ENCODE measurements at places on chromosomes 12 and 14.

- DNase-seq: no peak
Observed at GRCh38 chr12:44379831-44380230, 496.3 kb downstream of the NELL2 start.

DNA sequence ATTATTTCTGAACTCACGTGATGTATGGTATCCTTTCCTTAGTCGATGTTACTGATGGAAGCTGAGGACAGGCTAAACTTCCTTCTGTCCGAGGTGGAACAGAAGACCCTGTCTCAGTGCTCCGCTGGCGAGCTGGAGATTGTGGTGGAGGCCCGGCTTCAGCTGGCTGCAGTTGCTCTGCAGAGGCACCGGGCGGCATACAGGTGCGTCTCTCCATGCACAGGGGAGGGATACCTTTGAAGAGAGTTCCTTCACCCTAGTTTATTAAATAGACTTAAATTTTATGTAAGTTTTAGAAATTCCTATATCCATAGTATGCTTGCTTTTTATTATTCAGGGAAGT is 186.7 kb upstream of the NEDD1 start:
- DNase-seq: no peak

GRCh38 chr12:24933694-24934407 is 15.1 kb downstream of the BCAT1 start:
- DNase-seq: no peak

DNA sequence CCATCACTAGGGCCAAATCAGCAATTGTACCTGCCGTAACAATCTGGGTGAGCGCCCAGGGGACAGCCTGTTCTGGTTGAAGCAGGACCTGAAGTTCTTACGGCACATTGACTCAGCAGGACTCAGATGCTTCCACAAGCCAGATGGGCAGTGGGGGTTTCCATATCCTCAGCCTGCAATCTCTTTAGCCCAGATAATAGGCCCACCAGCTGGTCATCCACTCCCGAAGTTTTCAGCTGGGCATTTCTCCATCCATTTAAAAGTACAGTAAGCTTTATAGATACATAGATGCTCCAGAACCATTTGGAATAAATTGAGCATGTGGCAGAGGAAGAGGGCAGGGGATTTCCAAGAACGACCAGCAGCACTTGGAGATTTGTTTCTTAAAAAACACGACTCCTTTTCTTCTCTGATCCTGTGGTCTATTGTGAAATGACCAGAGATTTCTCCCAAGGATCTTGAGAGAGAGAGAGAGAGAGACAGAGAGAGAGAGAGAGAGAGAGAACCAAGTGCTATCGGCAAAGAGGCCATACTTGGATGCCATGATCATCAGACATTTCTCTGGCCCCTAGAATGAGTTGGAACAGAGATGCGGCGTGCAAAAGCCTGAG is 74.8 kb upstream of the PLXNC1 start:
- DNase-seq: no peak

GRCh38 chr14:90440021-90440451 is 43.2 kb downstream of the CALM1 start:
- no peak for DNase-seq

DNA sequence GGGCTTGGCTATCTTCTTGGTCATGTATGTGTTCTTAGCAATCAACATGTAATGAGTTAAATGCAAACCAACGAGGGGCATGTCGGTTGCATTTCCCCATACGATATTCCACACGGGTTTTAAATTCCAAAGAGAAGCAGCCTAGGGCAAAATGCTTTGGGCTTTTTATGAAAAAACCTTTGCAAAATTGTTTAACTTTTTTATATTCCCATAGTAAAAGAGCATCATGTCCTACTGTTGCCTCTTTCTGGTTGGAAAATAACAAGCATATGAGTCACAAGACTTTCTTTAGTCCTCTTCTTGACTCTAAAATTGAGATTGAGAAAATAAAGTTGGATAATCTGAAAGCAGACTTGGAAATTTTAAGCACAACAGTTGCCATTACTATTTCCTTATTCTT is 3.8 kb upstream of the DIO2 start:
- DNase-seq: no peak

DNA sequence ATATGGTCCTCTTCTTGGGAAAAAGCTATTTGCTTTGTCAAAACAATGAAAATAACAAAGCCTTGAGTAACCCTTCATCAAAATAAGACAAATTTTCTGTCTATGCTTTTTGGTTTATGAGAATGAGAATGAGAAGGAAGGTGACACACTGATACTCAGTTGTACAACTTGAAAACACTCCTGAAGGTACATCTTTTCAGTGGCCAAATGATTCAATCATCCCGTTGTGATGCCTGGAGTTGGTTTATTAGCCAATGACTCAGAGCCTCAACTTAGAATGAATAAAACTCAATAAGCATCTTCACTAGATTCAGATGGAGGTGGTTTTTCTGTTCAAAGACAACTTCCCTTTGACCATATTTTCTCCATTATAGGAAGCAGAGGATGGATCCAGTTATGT is 7.8 kb upstream of the CALM1 start:
- no peak for DNase-seq

DNA sequence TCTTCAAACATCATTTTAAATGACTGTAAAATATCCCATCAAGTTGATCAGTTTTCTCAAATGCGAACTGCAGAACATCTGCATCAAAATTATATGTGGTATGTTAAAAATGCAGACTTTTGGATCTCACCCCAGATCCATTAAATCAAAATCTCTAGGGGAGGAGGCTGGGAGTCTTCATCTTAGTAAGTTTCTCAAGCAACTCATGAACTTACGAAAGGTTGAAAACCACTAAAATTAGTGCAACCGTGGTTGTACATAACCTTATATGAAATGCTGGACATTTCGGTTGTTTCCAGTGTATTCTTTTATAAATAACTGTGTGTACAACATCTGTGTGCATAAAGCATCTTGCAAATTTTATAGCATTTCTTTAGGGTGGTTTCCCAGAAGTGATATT is 39.2 kb downstream of the ZFP36L1 start:
- DNase-seq: no peak

GRCh38 chr14:60848066-60848465 is 113.5 kb downstream of the MNAT1 start:
- DNase-seq: no peak

DNA sequence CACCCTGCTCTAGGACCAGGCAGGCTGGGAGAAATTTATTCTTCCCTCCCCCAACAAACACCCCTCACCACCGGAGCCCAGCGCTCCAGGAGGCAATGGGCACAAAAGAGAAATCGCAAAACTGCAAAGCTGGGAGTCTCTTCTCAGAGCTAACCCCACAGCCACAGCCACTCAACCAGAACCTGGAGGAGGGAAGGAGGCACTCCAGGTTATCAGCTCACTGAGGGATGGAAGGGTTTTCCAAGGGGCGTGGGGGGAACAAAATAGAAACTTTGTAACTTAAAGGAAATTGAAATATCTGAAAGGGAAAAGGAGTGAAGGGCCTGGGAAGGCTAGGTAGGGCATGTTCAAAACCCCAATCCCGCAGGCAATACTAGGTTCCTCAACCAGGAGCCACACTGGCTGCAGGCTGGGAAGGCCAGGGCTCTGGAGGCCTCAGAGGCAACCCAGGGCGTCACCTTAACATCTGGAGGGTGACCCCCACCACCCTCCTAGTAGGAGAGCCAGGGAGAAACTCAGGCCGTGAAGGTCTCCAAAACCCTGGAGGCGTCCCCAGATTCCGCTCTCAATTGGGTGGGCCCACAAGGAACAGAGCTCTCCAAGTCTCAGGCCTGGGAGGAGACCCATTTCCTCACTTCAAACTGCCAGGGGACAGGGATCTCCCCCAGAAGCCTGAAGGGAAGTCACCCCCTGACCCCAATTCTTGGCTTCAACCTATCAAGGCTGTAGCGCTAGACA is 3.2 kb downstream of the KDM2B start:
- no peak for DNase-seq

DNA sequence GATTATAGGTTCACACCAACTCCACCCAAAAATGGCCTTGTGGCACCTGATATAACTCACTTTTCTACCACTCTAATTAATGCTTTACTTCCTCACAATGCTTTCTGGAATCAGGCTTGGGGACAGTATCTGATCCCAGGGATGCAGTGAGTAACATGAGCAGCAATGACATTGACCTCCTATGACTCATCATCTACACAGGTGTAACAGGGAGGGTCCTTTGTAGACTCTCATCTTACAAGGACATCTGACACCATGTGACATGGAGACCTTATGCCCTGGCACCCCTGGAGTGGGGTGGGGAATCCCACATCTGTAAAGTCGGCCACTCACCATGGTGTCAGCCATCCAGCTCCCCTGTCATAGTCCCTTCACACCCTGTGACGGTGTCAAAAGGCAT is 586.4 kb downstream of the MED13L start:
- no peak for DNase-seq

GRCh38 chr12:62045211-62045610 is 215.0 kb upstream of the USP15 start:
- DNase-seq: no peak

- no peak for DNase-seq
Observed at GRCh38 chr12:64097366-64098105, 124.6 kb downstream of the KICS2 start.

DNA sequence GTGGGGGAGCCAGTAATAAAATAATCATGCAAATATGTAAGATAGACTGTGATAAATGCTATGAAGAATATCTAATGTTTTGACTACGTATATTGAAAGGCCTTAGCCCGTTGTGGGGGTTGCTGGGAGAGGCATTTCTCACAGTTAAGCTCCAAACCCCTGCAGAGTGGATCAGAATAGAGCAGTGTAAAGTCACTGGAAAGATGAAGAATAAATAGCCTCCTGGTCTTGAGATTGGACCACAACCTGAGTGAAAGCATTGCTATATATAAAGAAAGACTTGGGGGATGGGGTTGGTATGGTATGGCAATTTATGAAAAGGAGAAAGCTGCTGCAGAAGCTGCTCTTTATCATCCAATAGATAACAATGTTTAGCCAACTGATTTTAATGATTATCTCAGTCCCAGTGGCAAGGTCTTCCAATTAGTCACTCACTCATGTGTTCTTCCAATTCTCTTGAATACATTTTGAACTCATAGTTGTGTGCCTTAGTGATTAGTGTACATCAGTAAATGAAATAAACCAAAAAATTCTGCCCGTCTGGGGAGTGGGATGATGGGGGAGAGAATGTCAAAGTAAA is 10.2 kb downstream of the PLEKHA5 start:
- no peak for DNase-seq

GRCh38 chr12:59408431-59408830 is 187.4 kb upstream of the SLC16A7 start:
- DNase-seq: no peak

DNA sequence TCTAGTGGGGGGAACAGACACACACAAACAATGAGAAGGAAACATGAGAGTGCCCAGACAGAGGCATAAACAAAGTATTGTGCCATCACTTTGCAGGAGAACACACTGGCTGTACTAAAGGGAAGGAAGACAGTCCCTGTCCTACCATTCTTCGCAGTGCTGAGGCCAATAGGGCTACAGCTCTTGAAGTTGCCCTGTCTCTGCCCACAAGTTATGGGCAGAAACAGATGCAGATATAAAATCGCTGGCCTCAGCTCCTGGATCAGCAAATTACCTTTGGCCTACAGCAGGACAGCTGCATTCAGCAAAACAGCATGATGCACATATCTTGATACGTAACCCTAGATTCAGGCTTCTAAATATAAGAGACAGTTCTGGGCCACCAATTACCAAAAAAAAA is 23.0 kb upstream of the PRKAB1 start:
- DNase-seq: no peak

GRCh38 chr12:98469109-98469508 is 46.3 kb upstream of the TMPO start:
- DNase-seq: no peak

DNA sequence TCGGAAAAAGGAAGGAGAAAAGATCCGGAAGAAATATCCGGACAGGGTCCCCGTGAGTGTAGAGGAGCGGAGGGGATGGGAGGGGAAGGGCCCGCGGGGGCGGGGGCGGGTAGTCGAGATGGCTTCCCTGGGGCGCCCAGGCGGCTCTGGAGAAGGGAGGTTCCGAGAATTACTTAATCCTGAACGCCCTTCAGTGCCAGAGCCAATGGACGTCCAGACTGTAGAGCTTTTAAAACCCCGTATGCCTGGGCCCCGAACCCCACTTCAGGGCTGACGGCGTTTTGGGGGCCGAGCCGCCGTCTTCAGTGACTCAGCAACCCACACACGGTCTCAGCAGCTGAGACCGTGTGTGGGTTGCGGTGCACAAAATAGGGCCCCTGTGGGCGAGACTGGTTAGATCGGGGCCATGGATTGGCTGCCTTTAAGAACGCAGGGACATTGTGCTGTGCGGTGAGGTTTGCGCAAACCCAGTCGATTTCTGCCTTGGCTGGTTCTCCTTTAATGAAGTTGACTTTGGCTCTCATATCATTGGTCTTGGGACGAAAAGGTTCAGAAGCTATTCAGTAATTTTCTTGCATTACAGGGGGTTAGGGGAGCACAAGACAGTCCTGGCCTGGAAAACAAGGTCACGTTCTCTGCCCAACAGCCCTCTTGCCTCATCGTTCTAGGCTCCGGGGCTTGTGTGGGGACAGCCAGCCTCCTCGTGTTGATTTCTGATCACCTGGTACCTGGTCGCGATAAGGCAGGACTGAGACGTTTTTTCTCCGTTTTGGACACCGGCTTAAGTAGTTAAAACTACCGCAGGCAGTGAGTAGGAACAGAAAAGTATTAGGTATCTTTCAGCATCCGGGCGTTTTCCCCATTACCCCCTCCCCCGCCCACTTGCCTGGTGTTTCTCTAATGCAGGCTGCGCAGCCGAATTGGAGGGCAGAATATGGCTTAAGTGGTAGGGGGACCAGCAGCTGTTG is 775 bp downstream of the GABARAPL1 start:
- DNase-seq: no peak

DNA sequence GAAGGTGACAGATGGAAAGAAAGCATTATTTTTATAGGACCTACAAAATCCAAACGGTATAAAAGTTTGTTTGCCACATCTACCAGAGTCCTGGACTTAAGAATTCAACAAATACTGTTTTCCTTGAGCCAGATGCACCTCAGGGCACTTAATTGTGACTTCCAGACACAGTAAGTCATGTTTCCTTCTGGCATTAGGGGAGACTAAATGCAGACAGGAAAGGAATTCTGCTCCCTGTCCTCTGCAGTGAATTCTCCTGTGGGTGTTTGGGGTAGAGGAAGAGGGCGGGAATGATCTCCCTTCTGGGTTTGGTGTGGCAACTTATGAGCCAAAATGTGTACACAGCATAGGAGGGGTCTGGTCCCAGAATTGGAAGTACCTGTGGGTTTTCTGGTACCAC is 93.9 kb upstream of the ZDHHC17 start:
- no peak for DNase-seq

DNA sequence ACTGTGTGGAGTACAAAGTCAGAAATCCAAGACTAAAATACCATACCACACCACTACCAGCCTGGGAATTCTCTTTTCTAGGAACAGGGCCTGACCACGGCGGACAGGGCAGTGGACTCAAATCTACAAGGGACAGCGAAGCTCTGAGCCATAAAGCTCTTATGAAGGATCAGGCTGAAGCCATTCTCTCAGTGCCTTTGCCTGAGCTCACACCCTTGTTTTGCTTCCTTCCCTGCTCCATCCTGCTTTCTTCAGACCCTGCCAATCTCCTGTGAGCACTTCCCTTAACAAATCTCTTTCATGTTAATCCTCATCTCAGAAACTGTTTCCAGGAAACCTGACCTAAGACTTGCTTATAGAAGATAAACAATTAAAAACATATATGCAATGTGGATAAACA is 398.5 kb downstream of the MDGA2 start:
- DNase-seq: no peak

- DNase-seq: no peak
Observed at GRCh38 chr12:66934302-66935062, 255.6 kb upstream of the GRIP1 start.

- DNase-seq: peak; percentile 2
Observed at GRCh38 chr12:90945070-90945649, 9.8 kb downstream of the CCER1 start.
